ENCODE measurements at places on chromosomes 13 and 19. TPM values are rescaled to one million over a fixed set of nuclear protein-coding genes. Genes with fewer than 3 reads are reported as not detected.

KXD1 gene
- total RNA-seq: 74.0 TPM

DNA sequence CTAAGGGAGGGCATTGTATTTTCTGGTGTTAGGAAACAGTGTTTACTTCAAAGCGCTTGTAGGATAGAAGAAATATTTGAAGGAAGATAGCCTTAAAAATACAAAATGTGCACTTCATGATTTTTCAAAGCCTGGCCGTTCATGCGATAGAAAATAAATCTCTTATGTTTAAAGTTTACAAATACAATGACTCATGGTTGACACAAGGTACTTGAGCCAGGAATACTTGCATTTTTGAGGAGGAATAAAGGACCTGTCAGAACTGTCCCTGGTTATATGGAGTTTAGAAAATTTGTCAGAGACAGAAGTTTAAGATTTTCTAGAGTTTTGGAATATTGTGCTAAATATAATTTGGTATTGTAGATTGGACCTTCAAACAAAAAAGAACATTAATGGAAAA is 1223.2 kb upstream of the SLC10A2 start:
- DNase-seq: no peak
- H3K36me3 ChIP-seq: no peaks in the 10 kb centered on the region
- no peaks in the 10 kb centered on the region for H3K4me1 ChIP-seq
- H3K27me3 ChIP-seq: no peaks in the 10 kb centered on the region
- H3K27ac ChIP-seq: no peak overlapping the region

ZC3H4 gene
- 31.7 TPM for total RNA-seq

DNA sequence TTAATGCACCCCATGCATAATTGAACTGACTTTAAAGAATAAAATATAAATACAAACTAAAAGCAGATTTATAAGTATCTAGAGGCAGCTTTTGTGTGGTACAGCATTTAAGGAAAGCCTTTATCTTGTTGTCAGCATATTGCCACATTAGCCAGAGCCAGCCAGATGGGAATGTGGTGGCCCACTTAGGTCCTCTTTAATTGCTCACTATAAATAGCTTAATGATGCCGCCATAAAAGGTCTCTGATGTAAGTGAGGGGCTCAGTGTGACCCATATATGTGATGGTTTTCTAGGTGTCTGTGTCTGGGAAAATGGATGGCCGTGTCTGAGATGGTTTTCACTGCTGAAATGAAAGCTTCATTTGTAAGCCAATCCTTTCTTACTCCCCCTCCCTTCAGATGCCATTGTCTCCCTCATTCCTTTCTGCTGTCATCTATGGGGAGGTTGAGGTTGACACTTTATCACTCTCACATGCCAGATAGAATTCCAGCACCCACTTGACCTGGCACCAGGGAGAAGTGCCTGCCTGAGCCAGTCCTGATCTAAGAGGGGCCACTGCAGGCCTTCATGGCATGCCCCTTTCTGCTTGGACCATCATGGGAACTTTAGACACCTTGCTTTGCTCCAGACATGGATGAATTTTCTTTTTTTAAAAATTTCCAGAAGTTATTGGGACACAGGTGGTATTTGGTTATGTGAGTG is 135.3 kb downstream of the MTUS2 start:
- no peak overlapping the region for H3K27ac ChIP-seq
- no peaks in the 10 kb centered on the region for H3K4me1 ChIP-seq
- no peak overlapping the region for H3K4me3 ChIP-seq

ZNF382 gene
- total RNA-seq: 8.8 TPM

PHF11 gene
- 66.8 TPM for total RNA-seq

RNF17 gene
- total RNA-seq: not detected

IGSF23 gene
- not detected for total RNA-seq

All from spleen (tissue), 13 donors.